Activated T-helper 1 cell treated with anti-CD3 and anti-CD28 coated beads, Interleukin-12 subunit alpha, Interleukin-12 subunit beta, Interleukin-2, Interleukin-4 antibody, amounts not matched to agents 30 ng/mL and 10 ng/mL and 1 ng/mL, durations not matched to agents 14 hours and 24 hours and 36 hours (primary cell): ENCODE measurements at places on chromosomes 6 and 20. TPM values are rescaled to one million over a fixed set of nuclear protein-coding genes. Genes with fewer than 3 reads are reported as not detected.

- no peak for DNase-seq
- no peaks in the 10 kb centered on the region for H3K4me1 ChIP-seq
- no peak overlapping the region for H3K4me3 ChIP-seq
- H3K27me3 ChIP-seq = no peaks in the 10 kb centered on the region
Measured at GRCh38 chr6:153624528-153624927, 414.5 kb upstream of the OPRM1 start.

DNA sequence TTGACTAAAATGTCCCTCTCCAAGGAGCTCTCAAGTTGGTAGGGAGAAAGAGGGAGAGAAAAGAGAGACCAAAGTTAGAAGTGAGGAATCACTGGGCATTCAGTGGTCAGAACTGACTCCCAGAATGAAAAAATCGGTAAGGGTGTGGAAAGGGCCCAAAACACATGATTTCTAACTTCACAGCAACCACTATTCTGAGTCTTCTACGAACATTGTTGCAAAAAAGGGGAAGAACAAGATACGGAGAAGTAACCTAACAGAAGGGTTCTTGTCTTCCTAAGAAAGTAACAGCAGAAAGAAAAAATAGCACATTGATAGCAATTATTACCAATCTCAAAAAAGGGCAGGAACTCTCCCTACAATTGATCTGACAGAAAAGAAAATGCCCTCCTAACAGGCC, 65.6 kb downstream of the ATP9A start:
- no peak for DNase-seq
- H3K27ac ChIP-seq = no peak overlapping the region
- H3K4me3 ChIP-seq = no peak overlapping the region
- H3K27me3 ChIP-seq = peaks cover 24% of the 10 kb centered on the region

DNA sequence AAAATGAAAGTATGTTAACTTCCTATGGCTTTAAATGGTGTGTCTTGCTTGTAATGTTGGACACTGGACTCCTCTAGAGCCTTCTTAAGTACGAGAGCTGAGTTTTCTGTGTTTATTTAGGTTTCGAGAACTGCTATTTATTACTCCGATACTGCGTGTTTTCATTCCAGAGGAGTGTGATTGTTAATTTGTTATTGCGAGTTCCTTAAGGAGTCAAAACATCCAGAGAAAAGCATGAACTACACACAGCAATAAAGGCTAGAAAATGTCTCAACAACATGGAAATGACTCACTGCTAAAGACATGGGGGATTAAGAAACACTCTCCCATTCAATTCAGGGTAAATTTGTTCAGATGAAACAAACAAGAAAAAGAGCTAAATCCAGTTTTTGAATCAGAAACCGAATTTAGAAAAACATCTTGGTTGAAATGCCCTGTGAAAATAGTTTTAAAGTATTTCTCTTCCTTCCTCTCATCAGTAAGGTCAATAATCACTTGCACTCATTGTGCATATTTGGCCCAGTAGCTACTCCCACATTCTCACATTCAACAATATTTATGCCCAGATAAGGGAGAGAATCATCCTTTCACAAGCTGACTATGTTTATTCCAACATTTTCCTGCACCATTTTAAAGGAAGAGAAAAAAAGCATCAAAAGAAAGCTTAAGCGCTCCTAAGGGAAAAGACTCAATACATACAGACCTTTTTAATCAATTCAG, 36.0 kb downstream of the ATXN1 start:
- peak overlapping the region; percentile 3 for H3K27ac ChIP-seq
- peaks cover 37% of the 10 kb centered on the region for H3K36me3 ChIP-seq
- H3K4me1 ChIP-seq = peaks cover 67% of the 10 kb centered on the region
- no peak overlapping the region for H3K4me3 ChIP-seq
- no peak for DNase-seq
- H3K27me3 ChIP-seq = no peaks in the 10 kb centered on the region

The CFAP61 gene
- not detected in 2 replicates for total RNA-seq
